ENCODE measurements at places on chromosomes 7 and 10.

DNA sequence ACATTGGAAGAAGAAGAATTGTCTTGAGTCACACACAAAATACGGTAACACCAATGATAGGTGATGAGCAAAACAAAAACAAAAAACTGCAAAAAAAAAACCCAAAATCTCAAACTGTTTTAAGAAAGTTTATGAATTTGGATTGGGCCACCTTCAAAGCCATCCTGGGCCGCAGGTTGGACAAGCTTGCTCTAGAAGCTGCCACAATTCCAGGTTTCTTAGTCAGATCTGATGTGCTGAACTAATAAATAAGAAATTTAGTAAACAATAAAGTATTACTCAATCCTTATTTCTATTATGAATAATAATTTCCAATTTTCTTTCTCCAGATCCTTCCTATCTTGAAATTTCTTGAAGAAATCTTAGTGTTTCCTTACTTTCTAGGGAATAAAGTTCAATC, 10.0 kb downstream of the WASL start:
- DNase-seq, result no peak

- DNase-seq, result peak; percentile 48
These were observed 38.3 kb downstream of the AKR1B1 start for GRCh38 chr7:134420424-134421125.

- no peak for DNase-seq
These were observed 360.3 kb downstream of the FRMD4A start for GRCh38 chr10:13970236-13970956.

GRCh38 chr7:111927353-111928019, 278.7 kb downstream of the DOCK4 start:
- DNase-seq, result no peak

GRCh38 chr7:102439963-102440795, 6.8 kb downstream of the ORAI2 start:
- DNase-seq, result no peak

DNA sequence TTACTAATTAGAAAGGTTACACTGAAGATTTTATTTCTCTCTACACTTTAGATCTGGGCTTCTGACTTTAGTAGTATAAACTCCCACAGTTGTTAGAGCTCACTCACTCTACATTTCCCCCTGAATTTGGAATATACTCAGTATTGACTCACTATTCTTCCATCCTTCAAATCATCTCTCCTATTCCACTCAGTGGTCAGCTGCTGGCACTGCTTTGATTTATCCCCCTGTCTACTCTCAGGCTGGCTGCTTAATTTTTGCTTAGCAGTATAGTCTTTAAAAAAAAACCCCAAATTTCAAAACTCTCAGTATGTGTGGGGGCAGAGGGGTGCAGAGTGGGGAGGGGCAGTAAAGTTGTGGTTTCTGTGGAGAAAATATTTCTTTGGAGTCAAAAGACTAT, 68.9 kb downstream of the CDK6 start:
- no peak for DNase-seq
